Mesenteric fat pad (tissue), 1 donor: ENCODE measurements at places on chromosomes 1 and 21. TPM values are rescaled to one million over a fixed set of nuclear protein-coding genes. Genes with fewer than 3 reads are reported as not detected.

GBP7 gene
- total RNA-seq = not detected

FGR gene
- 49.7 TPM for total RNA-seq

GRCh38 chr21:45224189-45224938 is 63.3 kb downstream of the POFUT2 start:
- no peak for DNase-seq

- DNase-seq = no peak
Observed at GRCh38 chr21:32233055-32233546, 45.7 kb downstream of the MIS18A start.

DNA sequence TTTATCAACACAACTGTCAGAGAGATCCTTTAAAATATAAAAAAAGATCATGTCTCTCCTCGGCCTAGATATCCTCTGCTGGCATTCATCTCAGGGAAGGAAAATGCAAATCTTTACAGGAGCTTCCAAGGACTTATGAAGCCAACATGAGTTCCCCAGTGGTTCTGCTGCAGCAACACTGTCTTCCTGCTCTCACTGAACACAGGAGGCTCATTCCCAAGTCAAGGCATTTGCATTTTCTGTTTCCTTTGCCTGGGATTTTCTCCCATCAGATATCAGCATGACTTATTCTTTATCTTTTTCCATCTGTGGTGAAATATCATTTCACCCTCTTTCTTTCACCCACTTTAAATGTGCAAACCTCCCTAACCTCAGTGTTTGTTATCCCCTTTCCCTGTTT is 513.8 kb upstream of the ZP4 start:
- DNase-seq = no peak

- DNase-seq = no peak
Observed at GRCh38 chr1:16981269-16981849, 939 bp upstream of the MFAP2 start.

DNA sequence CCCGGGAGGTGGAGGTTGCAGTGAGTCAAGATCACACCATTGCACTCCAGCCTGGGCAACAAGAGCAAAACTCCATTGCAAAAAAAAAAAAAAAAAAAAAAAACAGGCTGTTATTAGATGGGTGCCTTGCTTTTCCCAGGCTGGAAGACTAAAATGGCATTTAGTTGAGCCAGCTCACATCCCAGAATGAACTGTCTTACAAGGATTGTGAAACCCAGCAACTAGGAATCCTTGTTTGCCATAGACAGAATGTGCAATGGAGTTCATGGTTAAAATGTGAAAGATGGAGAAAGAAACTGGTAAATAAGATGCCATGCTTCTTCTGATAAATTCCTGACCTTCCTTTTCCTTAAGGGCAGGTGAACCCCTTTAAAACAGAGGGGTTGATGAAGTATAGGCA is 215.8 kb upstream of the GREM2 start:
- DNase-seq = no peak

GRCh38 chr1:143611159-143611558 is 360.6 kb downstream of the FAM72C start:
- no peak for DNase-seq
